ENCODE measurements at places on chromosomes 11 and 22.
A peak's percentile ranks its signal among the peaks of the same experiment; 100 is the strongest.

DNA sequence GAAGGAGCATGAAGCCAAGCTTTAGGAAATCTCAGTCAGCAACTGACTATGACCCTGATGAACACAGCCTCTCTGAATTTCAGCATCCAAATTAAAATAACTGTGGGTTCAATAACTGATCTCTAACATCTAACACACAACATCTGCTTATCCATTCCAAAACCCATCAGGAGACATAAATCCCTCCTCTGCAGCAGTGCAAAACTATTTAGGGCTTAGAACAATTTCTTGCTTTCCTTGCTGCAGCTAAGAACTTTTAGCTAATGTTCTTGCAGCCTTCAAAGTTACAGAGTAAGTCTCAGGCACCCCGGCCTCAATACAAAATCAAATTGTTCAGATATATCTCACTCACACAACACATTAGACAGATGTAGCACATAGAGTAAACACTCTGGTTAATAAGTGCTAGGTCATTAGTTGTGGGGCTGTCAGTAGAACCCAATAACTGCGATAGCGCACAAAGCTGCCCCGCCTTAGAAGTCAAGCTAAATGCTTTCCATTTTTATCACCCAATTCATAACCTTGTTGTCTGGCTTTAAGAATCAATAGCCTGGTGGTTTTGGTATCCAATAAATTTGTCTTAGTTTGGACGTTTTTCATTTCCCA lies 139.6 kb downstream of the LARGE1 start:
- DNase-seq: peak; percentile 7

- DNase-seq: no peak
Measured at GRCh38 chr11:28393348-28393747, 285.2 kb downstream of the METTL15 start.

GRCh38 chr11:116485425-116485824 lies 287.4 kb downstream of the BUD13 start:
- no peak for DNase-seq

- no peak for DNase-seq
Measured at GRCh38 chr11:2849994-2850770, 35.4 kb downstream of the CDKN1C start.

- DNase-seq: no peak
Measured at GRCh38 chr11:75717608-75718418, at the start of gene MOGAT2. Gene MOGAT2 (plus strand): TSS chr11:75717838. CDS start chr11:75717889, 51 bp downstream.

GRCh38 chr22:43222262-43222661 lies 35.3 kb upstream of the TTLL12 start:
- DNase-seq: no peak

GRCh38 chr11:120197977-120198376 lies 12.9 kb upstream of the OAF start:
- no peak for DNase-seq

DNA sequence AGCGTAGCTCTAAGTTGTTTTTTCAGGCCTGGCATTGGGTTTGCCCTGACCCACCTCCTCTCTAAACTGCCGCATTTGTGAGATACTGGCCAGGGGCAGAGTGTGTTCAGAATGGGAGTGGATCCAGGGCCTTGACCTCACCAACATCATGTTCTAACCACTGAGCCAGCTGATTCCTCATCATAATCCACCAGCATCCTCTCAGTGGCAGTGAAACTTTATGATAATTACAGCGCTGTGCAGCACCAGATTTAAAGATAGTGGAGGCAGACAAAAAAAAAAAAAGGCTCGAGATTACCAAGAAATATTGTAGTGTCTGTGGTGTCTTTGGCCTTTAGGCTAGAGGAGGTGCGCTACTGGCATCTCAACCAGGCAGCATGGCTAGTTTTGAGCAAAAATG lies 53.0 kb downstream of the KREMEN1 start:
- DNase-seq: no peak

GRCh38 chr11:65903068-65903481 lies 2.9 kb upstream of the FOSL1 start:
- peak; percentile 97 for DNase-seq

GRCh38 chr11:116581349-116581748 lies 191.4 kb downstream of the BUD13 start:
- DNase-seq: no peak

- DNase-seq: no peak
Measured at GRCh38 chr11:127965939-127966668, 621.3 kb downstream of the ETS1 start.

GRCh38 chr22:19730655-19731360 lies 7.5 kb downstream of the GP1BB start:
- peak; percentile 72 for DNase-seq

GRCh38 chr22:28980326-28980725 lies 81.3 kb downstream of the C22orf31 start:
- no peak for DNase-seq

GRCh38 chr11:38005597-38005996 lies 1407.6 kb upstream of the RAG2 start:
- no peak for DNase-seq

DNA sequence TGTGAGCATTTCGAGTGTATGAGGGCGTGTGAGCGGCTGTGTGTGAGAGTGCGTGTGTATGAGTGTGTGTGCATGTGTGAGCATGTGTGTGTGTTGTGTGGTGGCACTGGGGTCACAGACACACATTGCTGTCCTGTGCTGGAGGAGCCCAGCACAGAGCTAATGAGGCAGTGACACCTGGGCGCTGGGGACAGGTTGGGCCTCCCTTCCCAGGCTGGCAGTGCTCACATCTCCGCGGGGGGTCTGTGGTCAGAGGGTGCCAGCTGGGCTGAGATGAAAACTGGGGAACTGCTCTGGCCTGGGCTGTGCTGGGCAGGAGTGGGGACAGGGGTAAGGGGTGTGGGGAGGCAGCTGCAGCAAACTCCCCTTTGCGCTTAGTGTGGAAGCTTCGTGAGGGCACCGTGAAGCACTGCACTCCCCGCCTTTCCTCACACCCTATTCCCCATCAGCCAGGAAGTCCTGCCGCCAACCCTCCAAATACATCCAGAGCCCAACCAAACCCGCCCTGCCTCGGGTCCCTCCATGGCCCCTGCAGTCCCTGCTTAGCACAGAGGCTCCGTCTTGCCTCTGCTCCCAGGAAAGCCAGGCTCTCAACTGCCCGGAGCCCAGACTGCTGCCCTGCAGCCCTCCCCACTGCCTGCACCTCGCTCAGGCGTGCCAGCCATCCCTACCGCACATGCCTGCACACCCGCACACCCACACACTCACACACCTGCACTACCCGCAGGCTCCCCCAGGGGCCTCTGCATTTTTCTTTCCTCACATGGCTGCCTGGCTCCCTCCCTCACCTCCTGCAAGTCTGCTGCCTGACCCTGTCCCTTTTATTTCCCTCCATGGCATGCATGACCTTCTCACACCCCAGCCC lies 62.0 kb upstream of the THY1 start:
- peak; percentile 14 for DNase-seq

DNA sequence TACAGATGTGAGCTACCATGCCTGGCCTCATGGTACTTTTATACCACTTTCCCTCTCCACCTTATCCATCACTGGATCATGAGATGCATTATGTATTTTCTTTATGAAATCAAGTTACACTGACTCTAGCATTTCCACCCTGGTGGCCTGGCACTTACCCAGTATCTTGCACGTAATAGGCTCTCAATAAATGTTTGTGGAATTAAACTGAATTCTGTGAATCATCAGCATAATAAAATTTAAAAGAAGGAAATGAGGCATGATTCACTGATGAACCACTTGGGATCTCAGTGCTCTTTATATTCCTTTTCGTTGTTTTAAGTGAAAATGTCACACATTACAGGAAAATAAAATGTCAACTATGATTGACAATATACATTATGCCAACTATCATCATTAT lies 25.1 kb downstream of the ADM start:
- DNase-seq: peak; percentile 45

- no peak for DNase-seq
Measured at GRCh38 chr22:44801476-44801875, 49.1 kb downstream of the ARHGAP8 start.

DNA sequence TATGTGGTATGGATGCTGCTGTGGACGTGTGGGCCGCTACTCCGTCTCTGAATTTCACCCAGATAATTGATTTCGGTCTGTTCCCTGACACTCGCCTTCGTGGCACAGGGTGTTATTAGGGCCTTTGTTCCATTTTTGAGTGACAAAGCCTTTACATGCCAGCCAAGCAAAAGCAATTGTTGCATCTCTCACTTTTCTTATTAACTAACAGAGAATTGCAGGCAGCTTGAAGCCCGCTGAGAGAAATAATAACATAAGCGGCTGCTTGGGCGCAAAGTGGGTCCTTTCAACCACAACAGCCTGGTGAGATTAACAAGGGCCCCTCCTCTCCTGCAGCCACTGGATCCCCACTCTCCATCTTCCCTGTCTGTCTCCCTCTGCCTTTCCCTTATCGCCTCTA lies 449.4 kb downstream of the NTM start:
- no peak for DNase-seq

- no peak for DNase-seq
Measured at GRCh38 chr11:1193326-1194230, 29.3 kb upstream of the MUC5B start.

GRCh38 chr11:111913997-111914396 lies 1.5 kb downstream of the HSPB2 start:
- DNase-seq: peak; percentile 80

DNA sequence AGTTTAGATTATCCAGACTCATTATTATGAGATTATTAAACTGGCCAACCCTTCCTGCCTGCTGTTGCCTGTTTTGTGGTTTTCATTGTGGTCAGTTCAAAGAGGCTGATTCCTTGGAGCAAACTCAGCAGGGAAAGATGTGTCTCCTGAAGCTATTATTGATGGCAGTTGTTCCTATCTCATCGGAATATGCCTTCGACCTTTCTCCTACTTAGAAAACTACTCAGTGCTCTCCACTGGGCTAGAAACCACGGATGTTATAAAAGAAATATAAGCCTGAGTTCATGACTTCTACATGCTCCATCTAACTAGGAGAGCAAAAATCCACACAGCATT lies 80.2 kb upstream of the NAV2 start:
- DNase-seq: peak; percentile 10

DNA sequence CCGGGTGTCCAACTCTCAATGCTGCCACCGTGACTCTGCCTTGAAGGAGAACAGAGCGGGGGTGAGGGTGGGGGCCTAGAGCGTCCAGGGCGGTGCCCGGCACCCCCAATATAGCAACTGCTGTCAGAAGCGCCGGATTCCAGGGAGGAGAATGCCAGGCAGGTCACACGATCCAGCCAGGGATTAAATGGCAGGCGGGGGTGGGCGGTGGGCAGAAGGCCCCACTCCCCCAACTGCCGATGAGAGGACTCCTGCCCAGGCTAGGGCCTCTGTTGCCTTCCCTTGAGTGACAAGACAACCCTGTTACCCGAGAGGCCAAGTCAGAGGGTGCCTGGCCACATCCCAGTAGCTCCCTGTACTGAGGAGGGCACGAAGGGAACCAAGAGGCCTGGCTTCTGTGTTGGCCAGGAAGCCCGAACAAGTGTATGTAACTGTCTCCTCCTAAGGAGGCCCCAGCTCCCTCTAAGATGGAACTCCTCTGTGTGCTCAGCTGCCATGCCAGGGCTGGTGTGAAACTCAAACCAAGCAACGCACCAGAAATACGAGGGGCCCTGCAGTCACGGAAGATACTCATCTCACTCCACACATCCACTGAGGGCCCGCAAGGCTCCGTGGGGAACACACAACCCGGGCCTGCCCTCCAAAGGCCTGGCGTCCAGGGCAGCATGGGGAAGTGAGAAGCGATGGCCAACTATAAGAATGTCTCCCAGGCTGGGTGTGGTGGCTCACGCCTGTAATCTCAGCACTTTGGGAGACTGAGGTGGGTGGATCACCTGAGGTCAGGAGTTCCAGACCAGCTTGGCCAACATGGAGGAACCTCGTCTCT lies 3.0 kb downstream of the PACSIN3 start:
- DNase-seq: no peak

DNA sequence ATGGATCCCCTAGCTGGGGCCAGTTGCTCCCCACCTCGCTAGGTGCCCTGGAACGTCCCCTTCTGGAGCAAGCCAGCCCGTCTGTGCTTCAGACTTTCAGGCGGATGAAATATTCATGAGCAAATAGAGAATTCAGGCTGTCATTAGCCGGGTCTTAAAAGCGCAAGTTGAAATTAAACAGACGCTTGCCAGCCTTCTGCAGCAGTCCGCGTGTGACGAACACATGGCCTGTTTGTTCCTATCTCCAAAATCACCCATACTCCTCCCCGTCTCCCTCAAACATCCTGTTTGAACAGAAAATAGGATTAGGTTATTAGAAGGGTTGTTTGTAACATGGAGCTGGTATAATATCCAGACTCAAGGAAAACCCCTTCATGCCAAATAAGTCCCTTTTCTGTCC lies 38.7 kb downstream of the MYO18B start:
- DNase-seq: no peak

DNA sequence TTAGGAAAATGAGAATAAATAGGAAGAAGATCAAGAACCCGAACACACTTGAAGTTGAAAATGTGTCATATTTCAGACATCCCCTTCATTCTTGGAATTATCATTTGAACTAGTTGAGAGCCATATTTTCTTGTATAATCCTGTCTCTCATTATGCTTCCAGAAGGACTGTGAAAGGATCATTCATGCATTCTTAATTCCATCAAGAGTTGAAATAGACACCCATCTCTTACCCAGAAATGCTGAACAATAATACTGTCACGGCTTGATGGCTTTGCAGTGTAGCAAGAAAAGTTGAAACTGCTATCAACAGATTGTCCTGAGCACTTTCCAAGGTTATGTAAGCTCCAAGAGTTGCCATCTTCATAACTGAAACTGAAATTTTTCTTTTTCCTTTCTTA lies 79.7 kb downstream of the ARHGAP42 start:
- no peak for DNase-seq

DNA sequence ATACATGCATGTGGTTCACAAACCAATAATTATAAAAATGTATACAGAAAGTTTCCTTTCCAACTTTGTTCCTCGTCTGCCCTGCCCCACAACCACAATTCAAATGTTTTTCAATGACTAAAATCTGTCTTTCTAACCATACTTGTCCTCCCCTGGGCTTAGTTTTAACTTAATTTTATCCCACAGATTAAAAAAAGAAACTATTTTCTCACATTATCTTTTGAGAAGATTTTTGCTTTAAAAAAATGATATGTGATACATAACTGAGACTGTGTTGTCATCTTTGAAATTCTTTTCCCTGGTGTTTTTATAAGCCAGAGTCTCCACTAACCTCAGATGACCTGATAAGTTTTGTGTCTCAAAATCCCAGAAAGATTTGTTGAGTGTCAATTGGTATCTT lies 79.0 kb downstream of the FDX1 start:
- DNase-seq: no peak

DNA sequence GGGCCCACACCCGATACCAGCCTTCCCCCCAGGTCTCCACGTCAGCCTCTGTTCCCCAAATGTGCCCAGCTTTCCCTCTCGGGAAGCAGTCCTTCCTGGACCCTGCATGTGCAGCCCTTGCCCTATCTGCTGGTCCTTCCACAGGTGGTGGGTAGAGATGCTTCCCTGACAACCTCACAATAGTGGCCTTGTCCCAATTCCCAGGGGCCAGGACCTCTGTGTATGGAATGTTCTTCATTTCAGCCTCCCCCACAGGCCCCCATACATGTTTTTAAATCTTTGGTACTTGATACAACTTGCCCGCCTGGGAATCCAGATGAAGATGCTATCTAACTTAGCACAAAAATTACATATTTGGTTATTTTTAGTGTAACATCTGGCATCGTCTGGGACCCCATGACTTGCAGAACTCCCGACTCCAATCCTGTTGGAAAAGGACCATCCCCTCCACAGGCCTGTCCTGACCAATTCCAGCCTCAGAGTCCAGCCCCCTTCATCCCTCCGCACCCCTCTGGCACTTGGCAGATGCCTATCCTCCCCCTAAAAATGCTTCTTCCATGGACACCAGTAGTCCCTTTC lies 39.5 kb downstream of the ANO1 start:
- DNase-seq: no peak
